ENCODE measurements at places on chromosomes 16 and 17. TPM values are rescaled to one million over a fixed set of nuclear protein-coding genes. Genes with fewer than 3 reads are reported as not detected.

The C16orf54 gene
- 0.17 TPM for total RNA-seq

The KRT35 gene
- total RNA-seq = not detected

DNA sequence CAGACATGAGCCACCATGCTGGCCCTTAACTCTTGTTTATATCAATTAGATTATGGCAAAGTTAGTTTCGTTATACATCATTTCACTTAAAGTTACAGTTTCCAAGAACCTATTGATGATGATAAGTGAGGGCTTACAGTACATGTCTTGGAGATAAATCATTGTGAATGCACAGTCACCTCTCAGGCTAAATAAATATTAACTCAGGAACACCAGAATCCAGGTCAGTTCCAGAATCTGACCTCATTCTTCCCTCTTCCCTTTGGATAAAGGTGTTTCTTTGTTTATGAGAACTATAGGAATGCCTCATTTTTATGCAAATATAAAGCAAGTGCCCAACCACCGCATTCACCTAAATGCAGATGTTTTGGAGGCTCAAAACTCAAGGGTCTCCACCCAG lies 48.4 kb upstream of the CRYM start:
- no peak for DNase-seq
- no peak overlapping the region for H3K4me3 ChIP-seq
- H3K27ac ChIP-seq = no peak overlapping the region
- no peaks in the 10 kb centered on the region for H3K4me1 ChIP-seq
- H3K27me3 ChIP-seq = no peaks in the 10 kb centered on the region

The HP gene
- not detected for total RNA-seq

The C16orf46 gene
- total RNA-seq = 2.9 TPM

DNA sequence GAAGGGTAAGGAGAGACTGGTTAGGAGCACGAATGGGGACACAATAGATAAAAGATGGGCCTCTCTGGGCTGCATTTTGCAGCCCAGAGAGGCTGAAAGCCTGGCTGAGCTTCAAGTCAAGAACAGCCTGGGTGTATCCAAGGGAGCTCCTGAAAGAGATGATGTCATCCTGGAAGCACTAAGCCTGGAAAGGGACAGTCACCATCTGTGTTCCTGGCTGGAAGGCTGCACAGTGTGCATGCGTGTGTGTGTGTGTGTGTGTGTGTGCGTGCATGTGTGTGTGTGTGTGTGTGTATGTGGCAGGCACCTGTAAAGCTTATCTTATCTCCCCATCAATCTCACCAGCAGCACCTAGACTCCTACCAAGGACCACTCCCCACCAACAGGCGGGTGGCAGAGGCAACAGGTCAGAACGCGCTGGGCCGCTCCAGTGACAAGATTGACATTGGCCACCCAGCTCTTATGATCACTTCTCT lies 44.1 kb downstream of the COG7 start:
- no peaks in the 10 kb centered on the region for H3K27me3 ChIP-seq
- H3K4me1 ChIP-seq = no peaks in the 10 kb centered on the region
- no peak overlapping the region for H3K4me3 ChIP-seq

The IGFBP4 gene
- total RNA-seq = 3.6 TPM

GRCh38 chr17:75748706-75749105 lies 16.3 kb downstream of the GALK1 start:
- no peaks in the 10 kb centered on the region for H3K36me3 ChIP-seq
- no peak overlapping the region for H3K4me3 ChIP-seq
- no peak for DNase-seq

DNA sequence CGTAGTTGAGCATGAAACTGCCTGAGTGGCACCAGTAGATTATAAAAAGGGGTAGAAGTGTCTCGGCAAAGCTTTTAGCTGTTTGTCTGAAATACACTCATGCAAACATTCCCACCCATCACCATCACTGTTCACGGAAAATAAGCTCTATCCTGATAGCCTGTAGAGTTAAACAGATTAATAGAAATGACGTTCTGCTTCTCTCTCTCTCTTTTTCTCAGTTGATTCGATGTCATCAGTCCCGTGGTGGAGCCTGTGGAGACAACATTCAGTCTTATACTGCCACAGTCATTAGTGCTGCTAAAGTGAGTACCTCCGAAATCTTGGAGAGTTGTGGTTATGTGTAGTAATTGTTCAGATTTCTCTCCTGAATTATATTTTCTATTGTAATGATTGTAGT lies 224.7 kb downstream of the BCAS3 start:
- peaks cover 8% of the 10 kb centered on the region for H3K36me3 ChIP-seq
- no peak overlapping the region for H3K4me3 ChIP-seq
- H3K27me3 ChIP-seq = no peaks in the 10 kb centered on the region
- no peak for DNase-seq
- no peak overlapping the region for H3K27ac ChIP-seq

DNA sequence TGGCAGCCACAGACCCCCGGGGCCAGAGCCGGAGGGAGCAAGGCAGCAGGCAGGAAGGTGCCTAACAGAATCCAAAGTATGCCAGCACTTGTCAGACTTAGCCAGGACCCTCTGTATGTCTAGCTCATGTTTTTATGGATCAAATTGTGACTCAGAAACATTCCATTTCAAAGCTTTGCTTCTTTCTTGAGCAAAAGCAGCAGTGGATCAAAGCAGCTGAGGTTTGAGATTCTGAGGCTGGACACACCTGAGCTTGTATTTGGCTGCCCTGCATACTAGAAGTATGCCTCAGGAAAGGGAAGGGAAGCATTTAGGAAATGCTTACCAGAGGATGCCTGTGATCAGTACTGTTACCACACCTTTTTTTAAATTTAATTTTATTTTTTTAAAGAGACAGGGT lies 5.7 kb upstream of the MYO1C start:
- H3K27me3 ChIP-seq = peaks cover 5% of the 10 kb centered on the region
- no peak overlapping the region for H3K4me3 ChIP-seq
- no peak for DNase-seq
- no peaks in the 10 kb centered on the region for H3K4me1 ChIP-seq
- no peaks in the 10 kb centered on the region for H3K36me3 ChIP-seq

The ULK2 gene
- total RNA-seq = 29.0 TPM

DNA sequence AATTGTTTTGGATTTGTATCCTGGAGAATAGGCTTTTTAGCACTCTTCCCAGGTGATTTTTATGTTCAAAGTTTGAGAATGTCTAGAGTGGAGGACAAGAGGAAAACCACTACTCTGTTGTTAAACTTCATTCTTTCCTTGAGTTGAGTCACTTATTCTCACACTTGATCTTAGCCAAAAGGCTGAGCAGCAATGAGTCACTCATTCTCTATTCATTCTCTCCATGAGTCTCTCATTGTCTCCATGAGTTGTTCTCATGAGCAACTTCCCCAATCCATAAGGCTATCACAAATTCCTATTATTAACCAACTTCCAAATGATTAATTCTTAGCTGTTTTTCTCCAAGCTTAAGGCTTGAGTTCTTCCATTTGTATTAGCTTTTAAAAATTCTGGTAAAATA lies 1393.3 kb downstream of the CDH8 start:
- no peak overlapping the region for H3K27ac ChIP-seq
- no peaks in the 10 kb centered on the region for H3K27me3 ChIP-seq
- no peaks in the 10 kb centered on the region for H3K36me3 ChIP-seq
- H3K4me3 ChIP-seq = no peak overlapping the region

GRCh38 chr16:78551487-78552085 lies 452.1 kb downstream of the WWOX start:
- peak overlapping the region; percentile 17 for H3K4me3 ChIP-seq
- no peak overlapping the region for H3K27ac ChIP-seq

DNA sequence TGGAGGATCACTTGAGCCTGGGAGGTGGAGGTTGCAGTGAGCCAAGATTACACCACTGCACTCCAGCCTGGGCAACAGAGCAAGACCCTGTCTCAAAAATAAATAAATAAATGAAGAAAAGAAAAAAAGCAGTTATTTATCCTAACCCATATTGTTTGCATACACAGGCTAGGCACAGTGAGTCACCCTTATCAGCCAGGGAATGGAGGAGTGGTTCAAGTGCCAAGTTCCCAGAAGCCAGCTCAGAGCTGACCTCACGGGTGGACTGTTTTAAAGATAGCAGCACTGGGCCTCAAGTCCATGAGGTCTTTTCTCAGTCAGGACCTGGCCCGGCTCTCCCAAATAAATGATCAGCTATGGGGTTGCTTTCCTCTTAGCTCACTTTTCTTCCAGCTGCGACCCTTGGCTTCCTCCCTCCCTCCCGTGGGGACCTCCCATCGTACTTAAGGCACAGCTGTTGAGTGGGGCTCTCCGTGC lies 22.6 kb upstream of the MGAT5B start:
- no peak for DNase-seq
- H3K36me3 ChIP-seq = no peaks in the 10 kb centered on the region
- peaks cover 40% of the 10 kb centered on the region for H3K27me3 ChIP-seq
- H3K4me1 ChIP-seq = peaks cover 3% of the 10 kb centered on the region
- H3K27ac ChIP-seq = no peak overlapping the region

The ZNF594 gene
- 26.1 TPM for total RNA-seq

DNA sequence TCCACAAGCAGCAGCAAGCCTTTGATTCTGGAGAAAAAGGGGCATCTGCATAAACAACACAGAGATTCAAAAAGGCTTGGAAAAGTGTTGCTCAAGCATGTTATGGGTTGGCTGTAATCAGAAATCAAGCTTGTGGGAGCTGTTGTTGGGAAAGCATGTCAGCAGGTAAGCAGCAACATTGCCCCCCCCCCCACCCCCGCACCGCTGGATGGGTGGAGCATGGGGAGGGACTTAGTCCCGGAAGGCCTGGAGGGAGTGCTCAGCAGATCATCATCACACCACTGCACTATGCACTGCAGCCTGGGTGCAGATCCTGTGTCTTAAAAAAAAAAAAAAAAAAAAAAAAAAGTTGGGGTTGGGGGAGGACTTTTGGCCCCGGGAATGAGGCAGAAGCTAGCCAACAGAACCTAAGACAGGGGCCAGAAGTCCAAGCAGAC lies 16.8 kb upstream of the AKAP1 start:
- H3K27me3 ChIP-seq = no peaks in the 10 kb centered on the region
- DNase-seq = no peak
- no peak overlapping the region for H3K4me3 ChIP-seq
- no peaks in the 10 kb centered on the region for H3K36me3 ChIP-seq
- H3K4me1 ChIP-seq = peaks cover 22% of the 10 kb centered on the region

- DNase-seq = no peak
- H3K4me3 ChIP-seq = no peak overlapping the region
- peaks cover 3% of the 10 kb centered on the region for H3K27me3 ChIP-seq
- no peak overlapping the region for H3K27ac ChIP-seq
- H3K36me3 ChIP-seq = no peaks in the 10 kb centered on the region
- H3K4me1 ChIP-seq = peaks cover 5% of the 10 kb centered on the region
These were observed 106.8 kb downstream of the DNAH9 start for GRCh38 chr17:11705111-11705510.

GRCh38 chr17:307295-307691 lies 45.3 kb downstream of the RPH3AL start:
- H3K27ac ChIP-seq = no peak overlapping the region
- peaks cover 3% of the 10 kb centered on the region for H3K36me3 ChIP-seq
- H3K27me3 ChIP-seq = no peaks in the 10 kb centered on the region
- H3K4me1 ChIP-seq = peaks cover 3% of the 10 kb centered on the region
- no peak overlapping the region for H3K4me3 ChIP-seq

DNA sequence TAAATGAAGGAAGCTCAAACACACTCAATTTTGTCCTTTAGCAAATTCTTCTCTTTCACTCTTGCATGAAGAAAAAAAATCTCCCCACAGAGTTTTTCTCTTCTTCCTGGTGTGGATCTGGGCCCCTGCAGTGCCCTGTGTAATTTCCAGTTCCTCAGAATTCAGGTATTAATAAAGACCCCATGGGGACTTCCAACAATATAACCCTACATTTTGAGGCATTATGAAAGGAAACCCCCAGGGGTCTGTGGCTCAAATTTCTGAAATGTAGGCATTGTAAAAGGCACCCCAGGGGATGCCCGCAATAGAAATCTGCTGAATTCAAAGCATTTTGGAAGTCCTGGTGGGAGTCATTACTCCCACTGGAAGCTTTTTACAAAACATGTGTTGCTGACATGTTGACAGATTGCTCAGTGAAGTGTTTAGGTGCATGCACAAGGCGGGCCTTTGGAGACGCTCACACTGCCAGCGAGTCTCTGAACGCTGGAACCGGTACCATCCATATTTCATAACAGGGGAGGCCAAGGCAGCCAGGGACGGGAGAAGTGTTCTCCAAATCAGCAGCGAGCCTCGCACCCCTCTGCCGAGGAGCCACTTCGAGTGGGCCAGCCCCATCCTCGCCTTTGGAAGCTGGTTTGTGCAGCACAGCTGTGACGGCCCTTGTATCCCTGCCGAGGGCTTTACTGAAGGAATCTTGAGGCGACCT lies 154.0 kb downstream of the ZNF423 start:
- no peaks in the 10 kb centered on the region for H3K36me3 ChIP-seq
- H3K27ac ChIP-seq = peak overlapping the region; percentile 37
- no peak for DNase-seq
- H3K27me3 ChIP-seq = no peaks in the 10 kb centered on the region
- H3K4me1 ChIP-seq = peaks cover 53% of the 10 kb centered on the region

GRCh38 chr17:79485419-79485985 lies 125.3 kb downstream of the RBFOX3 start:
- DNase-seq = no peak
- H3K36me3 ChIP-seq = no peaks in the 10 kb centered on the region
- no peak overlapping the region for H3K27ac ChIP-seq
- peaks cover 61% of the 10 kb centered on the region for H3K27me3 ChIP-seq
- H3K4me3 ChIP-seq = no peak overlapping the region

DNA sequence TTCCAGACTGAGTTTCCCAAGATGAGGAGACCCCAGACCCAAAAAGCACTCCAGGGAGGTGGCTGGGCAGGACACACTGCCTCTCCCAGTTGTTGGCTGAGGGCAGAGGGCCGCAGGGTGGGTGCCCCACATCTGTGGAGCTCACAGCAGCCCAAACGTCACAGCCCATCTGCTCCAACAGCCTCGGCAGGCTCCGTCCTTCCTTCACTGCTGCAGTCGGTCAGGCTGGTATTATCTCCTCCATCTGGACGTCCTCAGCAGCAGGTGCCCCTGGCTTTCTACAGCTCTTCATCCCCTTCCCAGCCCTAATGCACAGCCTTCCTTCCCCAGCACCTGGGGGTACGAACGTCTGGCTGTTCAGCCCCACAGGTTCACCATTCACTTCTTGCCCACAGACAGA lies 55.2 kb downstream of the PRMT7 start:
- DNase-seq = no peak
- H3K36me3 ChIP-seq = no peaks in the 10 kb centered on the region
- no peak overlapping the region for H3K4me3 ChIP-seq

The SLFN14 gene
- not detected for total RNA-seq
